ENCODE measurements at places on chromosomes 3 and 15. TPM values are rescaled to one million over a fixed set of nuclear protein-coding genes. Genes with fewer than 3 reads are reported as not detected.

The PLSCR5 gene
- total RNA-seq, result not detected

The SORD gene
- 15.5 TPM for total RNA-seq

The LCMT2 gene
- total RNA-seq, result 4.2 TPM

The ADIPOQ gene
- not detected for total RNA-seq

The ACKR4 gene
- 0.32 TPM for total RNA-seq

The LRRC31 gene
- not detected for total RNA-seq

The AMIGO3 gene
- 0.32 TPM for total RNA-seq

The CCDC54 gene
- not detected for total RNA-seq

The PIK3R4 gene
- total RNA-seq, result 28.9 TPM

The UPK1B gene
- not detected for total RNA-seq

Measured in epithelial cell of umbilical artery (primary cell).